ENCODE measurements at places on chromosomes 4 and X.

GRCh38 chr4:26763063-26763462 lies 97.6 kb upstream of the STIM2 start:
- no peak for DNase-seq

DNA sequence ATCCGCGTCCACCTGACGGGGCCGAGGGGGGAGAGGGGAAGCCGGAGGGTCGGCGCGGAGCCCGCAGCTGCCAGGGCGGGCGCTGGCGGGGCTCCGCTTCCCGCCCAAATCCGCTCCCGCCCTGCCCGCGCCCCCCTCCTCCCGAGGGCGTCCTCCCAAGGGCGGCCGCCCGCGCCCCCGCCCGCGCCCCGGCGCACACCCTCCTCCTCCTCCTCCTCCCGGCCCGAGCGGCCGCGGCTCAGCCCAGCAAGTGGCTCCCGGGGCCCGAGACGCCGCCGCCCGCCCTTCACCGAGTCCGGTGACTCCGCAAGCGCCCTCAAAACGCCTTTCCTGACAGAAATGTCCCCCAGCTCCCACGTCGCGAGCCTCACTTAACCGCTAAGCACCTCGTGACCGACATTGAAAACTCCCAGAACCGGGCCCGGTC lies 487 bp downstream of the HMGB2 start:
- peak; percentile 38 for DNase-seq

DNA sequence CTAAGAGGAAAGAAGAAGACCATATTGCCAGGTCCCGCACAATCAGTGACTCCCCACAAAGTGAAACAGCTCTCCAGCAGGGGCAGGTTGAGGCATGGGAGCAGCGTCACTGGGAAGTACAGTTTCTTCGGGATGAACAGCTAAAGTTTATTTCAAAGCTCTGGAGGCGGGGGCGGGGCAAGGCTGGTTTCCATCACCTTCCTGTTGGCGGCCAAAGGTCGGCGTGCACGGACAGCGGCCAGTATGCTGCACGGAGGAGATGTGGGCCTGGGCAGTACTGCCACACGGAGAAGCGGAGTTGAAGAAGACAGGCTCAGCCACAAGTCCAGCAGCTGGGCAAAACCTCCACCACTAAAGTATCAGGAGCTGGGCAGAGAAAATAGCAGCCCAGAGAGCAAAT lies 951 bp upstream of the ZNF518B start:
- no peak for DNase-seq

DNA sequence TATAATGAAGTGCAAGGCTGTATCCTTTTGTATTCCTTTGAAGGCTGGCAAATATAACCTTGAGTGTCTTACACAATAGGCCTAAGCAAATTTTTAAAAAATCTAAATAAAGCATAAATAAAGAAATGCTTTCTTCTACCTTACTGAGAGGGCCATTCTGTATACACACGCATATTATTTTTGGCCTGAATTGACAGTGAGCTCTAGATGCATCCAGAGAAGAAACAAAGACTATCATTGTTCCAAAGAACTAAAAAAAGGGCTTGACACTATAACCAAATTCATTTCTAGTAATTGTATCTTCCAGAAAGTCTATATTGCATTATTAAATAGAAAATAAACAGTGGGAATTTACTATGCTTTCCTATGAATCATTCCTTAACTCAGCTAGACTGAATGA lies 100.2 kb downstream of the MAGEB17 start:
- DNase-seq = no peak

GRCh38 chrX:17377091-17377717 lies 2.2 kb downstream of the NHS start:
- DNase-seq = peak; percentile 76

DNA sequence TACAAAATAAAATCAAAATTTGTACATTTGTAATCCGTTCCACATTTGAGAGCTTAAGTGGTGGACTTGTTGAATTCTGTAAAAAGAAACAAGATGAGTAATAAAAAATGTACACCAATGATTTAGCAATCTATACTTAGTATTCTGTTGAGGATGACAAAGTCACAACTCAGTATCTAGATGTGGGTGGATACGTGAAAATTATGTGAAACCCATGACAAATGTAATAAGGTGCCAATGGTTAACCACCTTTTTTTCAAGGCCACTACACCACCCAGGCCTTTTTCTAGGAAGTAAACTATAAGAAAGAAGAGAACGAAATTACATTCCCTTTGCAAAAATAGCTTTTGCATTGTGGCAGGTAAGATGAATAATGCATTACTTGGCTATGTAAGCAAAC lies 77.0 kb downstream of the ATP8A1 start:
- DNase-seq = no peak

DNA sequence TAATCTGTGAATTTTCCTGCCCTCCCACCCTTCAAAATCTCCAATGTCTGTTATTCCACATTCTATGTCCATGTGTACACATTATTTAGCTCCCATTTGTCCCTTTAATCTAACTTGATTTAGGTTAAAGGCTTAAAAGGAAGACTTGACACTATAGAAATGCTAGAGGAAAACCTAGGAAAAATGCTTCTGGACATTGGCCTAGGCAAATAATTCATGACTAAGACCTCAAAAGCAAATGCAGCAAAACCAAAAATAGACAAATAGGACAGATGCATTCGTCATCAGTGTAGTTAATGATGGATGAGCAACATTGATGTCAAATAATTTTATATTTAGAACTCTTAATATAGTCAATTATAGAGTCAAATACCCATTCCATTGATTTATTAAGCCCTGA lies 36.9 kb downstream of the INTU start:
- DNase-seq = no peak

- DNase-seq = no peak
Observed at GRCh38 chrX:133881893-133882292, 103.5 kb downstream of the GPC3 start.

GRCh38 chr4:145881989-145882388 lies 56.6 kb downstream of the ZNF827 start:
- DNase-seq = no peak

DNA sequence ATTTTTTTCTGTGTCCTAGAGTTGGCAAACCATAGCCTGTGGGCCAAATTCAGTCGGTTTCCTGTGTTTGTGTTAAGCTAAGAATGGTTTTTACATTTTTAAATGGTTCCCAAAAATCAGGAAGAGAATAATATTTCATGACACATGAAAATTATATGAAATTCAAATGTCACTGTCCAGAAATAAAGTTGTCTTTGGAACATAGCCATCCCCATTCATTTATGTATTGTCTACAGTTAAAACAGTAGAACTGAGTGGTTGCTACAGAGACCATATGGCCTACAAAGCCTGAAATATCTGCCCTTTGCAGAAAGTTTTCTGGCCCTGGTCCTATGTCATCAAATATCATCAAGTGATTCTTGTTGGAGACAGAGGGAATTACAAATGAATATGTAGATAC lies 15.5 kb downstream of the FRMPD4 start:
- no peak for DNase-seq

DNA sequence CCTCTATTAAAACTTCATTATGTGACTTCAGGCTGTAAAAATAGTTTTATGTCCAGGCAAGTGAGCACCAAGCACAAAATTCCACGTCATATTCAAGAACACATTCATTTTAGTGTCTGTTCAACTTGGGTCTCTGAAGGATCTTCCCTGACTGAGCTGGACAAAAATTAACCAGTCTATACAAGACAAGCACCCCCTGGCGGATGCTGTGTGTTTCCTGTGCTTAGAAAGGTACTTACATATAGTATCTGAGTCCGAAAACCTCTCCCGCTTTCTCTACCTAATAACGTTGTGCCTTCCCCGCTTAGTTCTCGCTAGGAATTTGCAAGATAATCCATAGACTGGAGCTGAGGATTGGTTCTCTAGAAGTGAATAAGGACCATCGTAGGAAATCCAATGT lies 2214.5 kb upstream of the TENM3 start:
- peak; percentile 37 for DNase-seq

DNA sequence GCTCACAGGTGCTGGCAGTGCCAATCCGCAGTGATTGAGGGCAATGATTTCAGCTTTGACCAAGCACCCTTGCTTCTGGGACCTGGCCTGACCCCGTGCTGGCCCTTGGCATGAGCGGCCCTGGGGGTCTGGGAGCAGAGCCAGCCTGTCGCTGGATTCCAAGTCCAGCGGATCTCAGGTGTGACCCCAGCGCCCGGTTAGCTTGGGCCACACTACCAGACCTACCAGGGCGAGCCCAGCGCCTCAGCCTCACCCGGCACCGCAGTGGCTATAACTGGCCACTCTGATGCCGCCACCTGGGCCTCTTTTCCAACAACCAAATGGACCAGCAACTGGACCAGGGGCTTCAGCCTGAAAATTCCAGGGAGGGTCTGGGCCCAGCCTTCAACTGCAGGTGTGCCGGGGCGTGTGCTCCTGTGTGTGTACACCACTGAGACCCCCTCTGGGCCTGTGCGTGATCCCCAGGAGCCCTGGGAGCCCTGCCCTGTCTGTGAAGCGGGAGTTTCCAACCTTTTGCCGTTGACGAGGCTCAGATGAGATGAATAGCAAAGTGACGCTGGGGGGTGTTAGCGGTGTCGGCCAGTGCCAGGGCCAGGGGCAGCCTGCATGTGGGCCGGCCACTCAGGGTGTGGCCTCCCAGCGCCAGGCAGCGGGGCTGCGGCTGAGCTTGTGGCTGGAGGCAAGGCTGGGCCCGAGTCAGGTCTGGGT lies 658 bp downstream of the SH3TC1 start:
- DNase-seq = no peak

DNA sequence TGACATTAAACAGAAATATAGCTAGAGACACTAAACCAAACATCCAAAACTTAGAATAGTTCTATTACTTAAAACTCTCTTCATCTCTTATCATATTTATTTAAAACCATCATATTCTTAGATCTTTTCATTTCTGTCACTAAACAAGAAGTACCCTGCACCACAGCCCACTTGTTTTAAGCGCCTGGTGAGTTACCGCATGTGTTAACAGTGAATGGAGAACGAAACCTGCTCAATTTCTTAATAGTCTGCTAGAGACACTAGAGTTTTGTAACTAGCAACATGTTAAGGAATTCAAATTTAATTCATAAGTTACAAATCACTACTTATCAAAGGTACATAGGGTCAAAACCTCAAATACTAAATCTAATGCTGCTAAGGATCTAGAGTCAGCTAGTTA lies 111.5 kb downstream of the FBXW7 start:
- DNase-seq = no peak

DNA sequence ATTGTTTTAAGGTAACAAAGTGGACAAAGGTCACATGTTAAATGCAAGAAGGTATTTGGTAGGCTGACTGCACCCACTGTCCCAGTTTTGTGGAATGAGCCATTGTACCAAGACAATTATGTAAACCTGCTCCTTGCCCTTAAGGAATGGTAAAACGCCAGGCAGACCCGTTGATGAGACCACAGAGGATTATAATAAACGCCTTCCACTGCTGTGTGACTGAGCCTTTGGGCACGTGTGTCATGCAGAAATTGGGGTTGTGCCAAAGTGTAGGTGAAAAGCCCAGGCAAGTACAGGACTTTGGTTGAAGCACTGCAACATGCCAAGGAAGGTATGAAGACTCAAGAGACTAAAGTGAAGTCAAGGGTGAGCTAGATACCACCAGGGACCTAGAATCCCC lies 59.7 kb downstream of the LRRC66 start:
- DNase-seq = no peak

DNA sequence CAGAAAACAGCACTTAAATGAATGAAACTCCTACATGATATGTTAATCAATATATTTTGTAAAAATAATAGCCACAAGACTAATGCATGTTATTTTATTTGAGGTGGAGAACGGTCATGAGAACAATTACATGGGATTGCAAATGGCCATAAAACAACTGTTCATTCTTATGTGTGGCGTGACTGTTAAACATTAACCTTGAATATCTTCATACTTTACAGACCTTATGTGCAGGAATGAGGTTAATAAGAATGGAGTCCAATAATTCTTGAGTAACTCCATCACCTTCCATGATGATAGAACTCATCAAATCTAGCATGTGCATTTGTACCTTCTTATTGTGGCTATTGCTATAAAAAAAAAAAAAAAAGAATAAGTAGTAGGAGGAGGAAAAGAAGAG lies 55.3 kb downstream of the PDS5A start:
- no peak for DNase-seq
